Cardiac muscle cell (in vitro differentiated cells and primary cell): ENCODE measurements at places on chromosomes 5 and 9. TPM values are rescaled to one million over a fixed set of nuclear protein-coding genes. Genes with fewer than 3 reads are reported as not detected.

TPM2 gene
- polyA plus RNA-seq: 761 and 1,591 TPM in 2 replicates

PCDHA9 gene
- polyA plus RNA-seq: 0.70 and 0.72 TPM in 2 replicates

DNA sequence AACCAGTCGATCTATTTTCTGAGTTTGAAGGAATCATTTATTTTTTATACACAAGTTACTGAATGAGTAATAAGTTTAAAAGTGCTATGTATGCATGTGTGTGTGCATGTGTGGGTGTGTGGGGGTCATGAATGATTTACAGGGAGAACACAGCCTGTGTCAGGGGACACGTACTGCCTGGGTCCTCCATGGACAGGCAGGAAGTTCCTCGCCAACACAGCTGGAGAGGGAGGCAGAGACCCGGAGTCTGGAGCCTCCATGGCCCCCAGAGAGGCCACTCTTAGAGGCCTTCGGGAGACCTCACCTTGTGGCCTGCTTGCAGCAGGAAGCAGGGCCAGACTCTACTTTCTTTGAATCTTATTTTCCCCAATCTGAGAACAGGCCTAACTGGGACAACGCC is 144.7 kb downstream of the GABBR2 start:
- no peak for DNase-seq

GRCh38 chr9:38119560-38120236 is 50.7 kb upstream of the SHB start:
- no peak for DNase-seq

GRCh38 chr5:93705896-93706295 is 35.5 kb downstream of the POU5F2 start:
- DNase-seq: peak; percentile 34

DNA sequence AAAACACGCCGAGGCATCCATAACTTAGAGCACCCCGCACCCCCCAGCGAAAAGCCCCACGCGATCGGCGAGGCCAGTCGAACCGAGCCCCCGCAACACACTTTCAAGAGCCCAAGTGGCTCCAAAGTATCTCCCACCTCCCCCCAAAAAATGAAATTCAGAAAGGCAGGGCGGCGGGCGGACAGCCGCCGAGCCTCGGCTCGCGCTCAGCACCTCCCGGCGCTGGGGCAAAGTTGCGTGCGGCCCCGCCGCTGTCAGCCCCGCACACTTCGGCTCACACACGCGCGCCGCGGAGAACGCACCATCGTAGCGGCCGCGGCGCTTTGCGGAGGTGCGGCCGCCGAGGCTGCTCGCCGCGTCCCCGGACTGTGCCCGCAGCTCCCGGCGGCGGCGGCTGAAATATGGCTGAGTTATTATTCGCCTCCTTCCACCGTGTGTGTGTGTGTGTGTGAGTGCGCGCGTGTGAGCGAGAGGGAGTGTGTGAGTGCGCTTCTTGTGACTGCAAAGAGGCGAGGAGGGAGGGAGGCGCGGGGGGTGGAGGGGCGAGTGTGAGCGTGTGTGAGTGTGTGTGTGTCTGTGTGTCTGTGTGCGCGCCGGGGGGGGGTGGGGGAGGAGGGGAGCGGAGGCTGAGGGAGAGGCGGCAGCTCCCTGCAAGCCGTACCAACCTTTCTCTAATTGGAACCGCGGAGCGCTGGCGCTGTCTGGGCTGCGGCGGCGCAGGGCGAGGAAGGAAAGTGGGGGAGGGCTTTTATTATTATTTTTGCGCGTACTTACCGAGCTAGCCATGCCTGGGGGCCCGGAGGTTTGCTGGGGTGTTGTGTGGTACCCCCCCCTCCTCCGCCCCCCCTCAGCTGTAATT is 599 bp downstream of the MLLT3 start:
- DNase-seq: peak; percentile 73

DNA sequence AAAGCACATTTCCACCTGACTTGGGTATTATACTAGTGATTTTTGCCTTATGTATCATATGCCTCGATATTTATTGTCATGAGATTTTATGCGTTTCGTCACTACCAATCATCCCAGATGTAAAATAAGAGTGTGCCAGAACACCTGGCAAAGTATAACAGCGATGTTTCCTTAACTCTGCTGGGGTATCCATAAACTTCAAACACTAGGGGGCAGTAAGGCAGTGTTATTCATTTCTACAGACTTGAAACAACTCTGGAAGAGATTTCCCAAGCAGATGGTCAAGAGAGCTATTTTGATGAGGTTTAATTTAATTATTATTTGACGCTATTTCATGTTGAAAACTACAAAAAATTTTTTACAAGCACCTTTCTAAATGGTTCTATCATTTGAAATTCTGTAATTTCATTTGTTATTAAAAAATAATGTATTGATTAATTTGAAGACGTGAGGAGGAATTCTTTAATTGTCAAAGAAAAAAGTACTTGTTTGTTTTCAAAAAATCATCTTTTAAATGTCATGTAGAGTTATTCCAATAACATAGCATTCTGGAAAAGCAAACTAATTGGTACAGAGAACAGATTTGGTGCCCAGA is 388.5 kb upstream of the CTNND2 start:
- peak; percentile 61 for DNase-seq

- DNase-seq: no peak
Measured at GRCh38 chr9:37870081-37870798, 33.7 kb downstream of the SLC25A51 start.

- DNase-seq: no peak
Measured at GRCh38 chr5:143713047-143714003, 98.6 kb upstream of the HMHB1 start.

- no peak for DNase-seq
Measured at GRCh38 chr9:38061326-38061977, 7.6 kb downstream of the SHB start.

- no peak for DNase-seq
Measured at GRCh38 chr5:83368319-83368718, 103.2 kb upstream of the VCAN start.
